ENCODE measurements at places on chromosomes 7 and 10.
A peak's percentile ranks its signal among the peaks of the same experiment; 100 is the strongest.

DNA sequence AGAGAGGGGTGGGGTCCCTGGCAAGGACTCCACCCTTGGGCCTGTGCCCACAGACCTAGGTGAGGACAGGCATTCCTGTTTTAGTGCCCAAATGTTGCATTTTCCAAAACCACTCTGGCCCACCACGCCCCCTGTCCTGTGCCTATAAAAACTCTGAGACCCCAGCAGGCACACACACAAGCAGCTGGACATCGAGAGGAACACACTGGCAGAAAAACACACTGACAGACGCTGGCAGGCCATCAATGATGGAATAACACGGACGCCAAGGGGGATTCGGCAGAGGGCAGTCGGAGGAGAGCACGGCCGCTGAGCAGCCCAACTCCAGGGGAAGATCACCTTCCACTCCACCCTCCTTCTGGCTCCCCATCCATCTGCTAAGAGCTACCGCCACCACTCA is 386.9 kb upstream of the AUTS2 start:
- no peak for DNase-seq

- DNase-seq: peak; percentile 93
Observed at GRCh38 chr10:3774814-3775695, 10.0 kb downstream of the KLF6 start.

DNA sequence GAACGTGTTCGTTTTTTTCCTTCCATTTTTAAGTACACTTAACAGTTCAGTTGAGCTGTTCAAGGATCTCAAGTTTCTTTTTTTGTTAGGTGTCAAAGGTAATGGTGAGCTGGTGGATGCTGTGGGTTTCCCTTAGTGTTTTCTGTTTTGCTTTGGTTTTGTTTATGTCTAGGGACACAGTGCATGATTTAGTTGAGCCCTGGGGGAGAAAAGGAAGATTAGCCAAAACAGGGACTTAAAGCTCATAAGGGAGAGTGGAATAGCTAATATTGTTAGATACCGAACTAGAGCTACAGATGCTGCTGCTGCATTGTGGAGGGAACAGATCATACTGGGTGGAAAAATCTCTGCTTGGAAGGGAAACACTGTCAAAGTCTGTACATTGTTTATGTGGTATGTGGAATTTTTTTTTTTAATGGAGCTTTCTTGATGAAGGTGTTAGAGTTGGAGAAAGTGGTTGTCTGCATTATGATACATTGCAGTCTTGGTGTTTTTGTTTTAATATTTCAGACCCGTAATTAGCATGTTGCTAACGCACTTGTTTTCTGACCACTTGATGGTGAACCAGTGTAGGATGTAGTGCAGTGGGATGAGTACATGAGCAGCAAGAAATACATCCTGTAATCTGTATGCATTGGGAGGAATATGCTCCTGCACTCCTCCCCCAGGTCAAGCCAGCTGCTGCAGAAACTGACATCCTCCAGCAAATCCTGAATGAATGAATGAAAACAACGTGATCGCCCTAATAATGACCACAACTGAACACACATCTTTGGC is 2.1 kb downstream of the GLCCI1 start:
- no peak for DNase-seq

DNA sequence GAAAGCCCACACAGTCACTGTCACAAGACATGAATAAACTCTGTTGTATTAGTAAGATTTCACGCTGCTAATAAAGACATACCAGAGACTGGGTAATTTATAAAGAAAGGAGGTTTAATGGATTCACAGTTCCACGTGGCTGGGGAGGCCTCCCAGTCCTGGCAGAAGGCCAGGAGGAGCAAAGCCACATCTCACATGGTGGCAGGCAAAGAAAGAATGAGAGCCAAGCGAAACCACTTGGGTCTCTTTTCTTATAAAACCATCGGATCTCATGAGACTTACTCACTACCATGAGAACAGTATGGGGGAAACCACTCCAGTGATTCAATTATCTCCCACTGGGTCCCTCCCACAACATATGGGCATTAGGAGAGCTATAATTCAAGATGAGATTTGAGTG is 110.2 kb downstream of the ST8SIA6 start:
- DNase-seq: peak; percentile 73

DNA sequence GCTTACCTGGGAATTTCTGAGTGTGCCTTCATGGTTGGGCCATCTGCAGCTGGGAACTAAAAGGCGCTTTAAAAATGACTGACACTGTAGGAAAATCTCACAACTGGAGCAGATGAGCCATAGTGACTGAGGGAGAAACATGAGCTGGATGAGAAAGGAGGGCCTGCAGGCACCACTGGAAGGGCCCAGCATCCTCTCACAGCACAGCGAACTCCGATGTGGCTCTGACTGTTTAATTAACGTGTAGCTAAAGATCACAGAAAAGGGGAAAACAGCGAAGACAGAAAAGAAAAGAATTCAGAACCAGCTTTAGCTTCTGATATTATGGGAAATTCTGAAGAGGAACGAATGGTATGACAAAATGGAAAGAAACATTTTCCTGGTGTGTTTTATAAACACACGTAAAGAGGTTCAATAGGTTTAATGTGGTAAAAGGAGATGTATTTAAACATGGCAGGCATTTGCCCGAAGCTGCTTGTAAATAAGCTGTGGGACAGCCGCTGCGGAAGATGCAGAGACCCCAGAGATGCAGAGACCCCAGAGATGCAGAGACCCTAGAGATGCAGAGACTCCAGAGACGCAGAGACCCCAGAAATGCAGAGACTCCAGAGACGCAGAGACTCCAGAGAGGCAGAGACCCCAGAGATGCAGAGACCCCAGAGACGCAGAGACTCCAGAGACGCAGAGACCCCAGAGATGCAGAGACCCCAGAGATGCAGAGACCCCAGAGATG is 534.3 kb downstream of the PTPRN2 start:
- DNase-seq: no peak

- no peak for DNase-seq
Observed at GRCh38 chr7:23098029-23098428, 7.6 kb upstream of the KLHL7 start.

GRCh38 chr10:11909618-11910017 is 86.5 kb downstream of the PROSER2 start:
- DNase-seq: no peak

DNA sequence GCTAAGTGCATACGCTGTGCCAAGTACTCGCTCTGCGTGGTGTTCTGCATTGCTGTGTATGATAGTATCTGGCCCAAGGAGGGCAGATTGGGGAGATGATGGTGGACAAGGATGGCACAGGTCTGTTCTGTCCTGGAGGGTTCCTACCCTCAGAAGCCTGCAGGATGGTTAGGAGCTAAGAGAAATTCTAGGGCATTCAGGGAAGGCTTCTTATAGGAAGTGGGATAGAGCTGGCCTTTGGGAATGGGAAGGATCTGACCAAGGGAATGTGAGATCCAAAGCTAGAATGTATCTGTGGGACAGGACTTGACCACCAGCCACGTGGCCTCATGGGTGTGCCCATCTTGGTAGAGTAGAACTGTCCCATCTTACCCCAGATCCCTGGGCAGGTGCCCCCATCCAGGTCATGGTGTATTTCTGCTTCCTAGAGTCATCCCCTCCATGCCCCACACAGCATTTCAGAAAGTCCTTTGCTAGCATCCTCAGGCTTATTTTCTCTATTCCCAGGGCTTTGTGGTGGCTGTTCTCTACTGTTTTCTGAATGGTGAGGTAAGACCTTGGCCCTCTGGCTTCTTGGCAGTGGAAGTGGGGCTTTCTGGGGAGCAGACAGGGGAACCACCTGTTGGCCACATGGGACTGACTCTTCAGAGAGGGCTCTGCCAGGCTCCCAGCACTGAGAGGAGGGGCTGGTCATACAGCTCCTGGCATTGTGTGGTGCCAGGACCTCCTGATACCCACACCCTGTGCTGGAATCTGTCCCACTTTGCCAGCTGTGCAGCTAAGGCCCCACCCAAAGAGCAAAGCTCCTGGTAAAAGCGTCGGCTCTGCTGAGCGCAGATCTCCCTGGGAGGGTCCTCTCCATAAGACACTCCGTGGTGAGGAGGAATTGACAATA is 52.5 kb downstream of the ADCYAP1R1 start:
- no peak for DNase-seq

GRCh38 chr7:37440738-37441385 is 7.8 kb downstream of the ELMO1 start:
- DNase-seq: no peak

DNA sequence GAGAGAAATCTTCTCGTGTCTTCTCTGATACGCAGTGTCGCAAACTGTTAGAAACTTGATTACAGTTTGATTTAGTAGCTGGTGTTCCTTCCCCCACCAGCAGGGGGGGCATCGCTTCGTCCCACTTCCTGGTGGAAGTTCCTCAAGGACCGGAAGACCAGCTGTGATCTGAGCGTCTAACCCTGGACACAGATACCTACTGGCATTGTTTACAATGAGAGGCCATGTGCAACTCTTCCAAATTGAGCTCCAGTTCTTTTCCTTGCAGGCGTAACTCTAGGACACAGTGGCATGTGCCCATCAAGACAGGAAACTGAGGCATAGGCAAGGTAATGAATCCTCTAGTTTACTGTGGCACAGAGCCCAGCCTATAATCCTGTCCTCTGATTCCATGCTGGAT is 219.0 kb downstream of the CCDC3 start:
- peak; percentile 28 for DNase-seq

GRCh38 chr7:93516834-93517233 is 57.7 kb downstream of the CALCR start:
- no peak for DNase-seq

- no peak for DNase-seq
Observed at GRCh38 chr7:45191396-45191795, 33.8 kb downstream of the RAMP3 start.

- DNase-seq: no peak
Observed at GRCh38 chr7:95957510-95957909, 185.2 kb downstream of the DYNC1I1 start.

- no peak for DNase-seq
Observed at GRCh38 chr7:30023524-30023923, 3.0 kb downstream of the FKBP14 start.

- DNase-seq: no peak
Observed at GRCh38 chr10:86109421-86109820, 257.2 kb downstream of the GRID1 start.

DNA sequence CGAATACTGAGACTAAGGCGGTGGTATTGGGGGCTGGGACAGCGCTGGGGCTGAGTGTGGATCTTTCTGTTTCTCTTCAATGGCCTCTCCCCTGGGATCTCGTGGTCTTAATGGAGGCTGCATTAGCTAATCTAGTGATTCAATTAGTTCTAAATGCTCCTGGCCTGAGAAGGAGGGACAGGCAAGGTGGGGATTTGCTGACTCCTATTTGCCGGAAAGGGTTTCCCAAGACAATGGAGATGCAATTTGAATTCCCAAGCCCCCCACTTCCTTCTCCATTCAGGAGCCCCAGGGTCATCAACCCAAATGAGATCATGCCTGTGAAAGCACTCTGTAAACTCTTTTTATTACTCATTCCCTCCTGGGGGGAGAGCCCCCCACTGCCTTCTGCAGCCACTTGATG is 111.7 kb upstream of the PLXNA4 start:
- DNase-seq: no peak

- DNase-seq: no peak
Observed at GRCh38 chr10:43060291-43060690, 16.6 kb upstream of the RET start.

DNA sequence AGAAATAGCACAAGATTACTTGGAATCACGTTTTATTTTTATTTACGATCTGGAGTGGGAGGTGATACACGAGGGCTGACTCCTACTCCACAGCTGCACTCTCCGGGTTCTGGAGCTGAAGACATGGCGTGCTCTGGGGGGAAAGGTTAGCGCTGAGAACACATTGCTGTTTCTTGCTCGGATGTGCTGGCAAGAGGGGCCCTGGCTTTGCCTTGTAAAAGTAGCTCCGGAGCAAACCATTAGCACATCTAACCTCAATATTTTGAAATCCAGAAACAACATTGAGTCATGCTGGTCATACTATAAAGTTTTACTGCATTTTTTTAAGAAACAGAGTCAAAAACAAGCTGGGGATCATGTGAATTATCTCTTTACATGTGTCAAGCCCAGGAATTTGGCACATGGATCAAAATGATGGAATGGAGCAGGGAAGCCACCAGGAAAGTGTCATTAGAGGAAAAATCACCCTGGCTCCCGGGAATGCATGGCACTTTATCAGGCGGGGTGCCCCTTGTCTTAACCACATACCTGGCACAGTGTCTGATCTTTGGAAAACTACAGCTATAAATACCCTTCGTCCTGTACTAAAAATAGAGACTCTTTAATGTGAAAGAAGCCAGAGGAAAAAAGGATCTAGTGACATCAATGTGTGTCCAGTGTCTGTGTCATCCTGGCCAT is 31.6 kb upstream of the LYZL1 start:
- DNase-seq: peak; percentile 84

DNA sequence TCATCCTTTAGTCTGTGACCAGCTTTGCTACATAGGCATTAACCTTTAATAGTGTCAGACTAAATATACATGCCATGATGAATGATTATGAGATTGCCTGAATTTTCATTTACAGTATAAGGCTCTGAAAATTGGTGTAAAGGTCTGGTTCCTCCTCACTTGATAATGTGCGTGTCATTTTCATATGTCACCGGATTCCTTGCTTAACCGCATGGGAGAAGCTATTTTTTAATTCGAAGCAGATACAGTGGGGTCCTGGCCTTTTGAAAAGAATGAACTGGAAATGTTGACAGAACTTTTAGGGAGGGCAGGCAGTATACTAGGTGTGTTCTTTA is 192.4 kb upstream of the SH2B2 start:
- peak; percentile 81 for DNase-seq
